Stimulated activated CD4-positive, alpha-beta T cell treated with anti-CD3 and anti-CD28 coated beads, Interleukin-4, amount 100 ng/mL, for 24 hours (primary cell): ENCODE measurements at places on chromosomes 5 and 9.

- DNase-seq, result no peak
Measured at GRCh38 chr9:130288926-130289690, 23.5 kb downstream of the HMCN2 start.

DNA sequence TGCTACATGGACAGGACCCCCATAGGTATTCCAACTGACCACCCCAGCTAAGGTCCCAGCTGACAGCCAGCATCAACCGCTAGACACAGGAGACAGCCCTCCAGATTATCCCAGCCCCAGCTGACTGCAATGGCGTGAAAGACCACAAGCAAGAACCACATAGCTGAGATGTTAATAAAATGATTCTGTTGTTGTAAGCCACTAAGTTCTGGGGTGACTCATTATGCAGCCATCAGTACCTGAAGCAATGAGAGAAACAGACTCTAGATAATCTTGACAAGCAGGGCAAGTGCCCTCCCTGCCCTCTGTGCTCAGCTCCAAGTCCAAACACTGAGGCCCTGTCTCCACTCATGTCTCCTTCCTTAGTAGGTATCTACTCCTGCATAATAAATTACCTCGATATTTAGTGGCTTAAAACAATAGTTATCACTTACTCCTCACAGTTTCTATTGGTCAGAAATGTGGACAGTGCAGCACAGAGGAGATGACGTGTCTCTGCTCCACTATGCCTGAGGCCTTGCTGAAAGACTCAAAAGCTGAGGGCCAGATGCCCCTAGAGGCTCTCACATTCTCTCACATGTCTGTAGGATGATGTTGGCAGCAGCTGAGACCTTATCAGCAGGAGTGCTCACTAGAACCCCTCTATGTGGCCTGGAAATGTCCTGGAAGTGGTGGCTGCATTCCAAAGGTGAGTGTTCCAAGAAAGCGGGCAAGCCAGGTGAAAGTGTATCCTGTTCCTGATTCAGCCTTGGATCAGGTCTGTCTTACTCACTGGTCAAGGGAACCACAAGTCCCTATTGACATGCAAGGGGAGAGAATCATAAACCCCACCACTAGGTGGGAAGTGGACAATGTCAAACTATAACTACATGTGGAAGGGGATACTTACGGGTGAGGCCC, 2.5 kb downstream of the MGAT1 start:
- DNase-seq, result no peak

DNA sequence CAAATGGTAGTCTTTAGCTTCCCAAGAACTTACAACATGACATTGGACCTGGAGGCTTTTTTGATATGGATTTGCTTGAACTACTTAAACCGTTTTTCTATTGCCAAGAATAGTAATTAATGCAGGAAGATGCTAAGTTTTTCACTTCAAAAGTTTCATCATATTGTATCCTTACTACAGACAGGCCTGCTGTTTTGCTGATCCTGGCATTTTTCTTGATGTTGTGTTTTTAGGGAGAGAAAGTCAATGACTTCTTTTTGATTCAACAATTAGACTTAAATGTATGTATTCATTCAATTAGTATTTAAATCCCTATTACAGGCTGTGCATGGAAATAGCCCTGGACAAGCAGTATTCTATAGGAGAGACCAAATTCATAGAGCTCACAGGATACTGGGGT, 172.7 kb downstream of the TRPM3 start:
- DNase-seq, result no peak

DNA sequence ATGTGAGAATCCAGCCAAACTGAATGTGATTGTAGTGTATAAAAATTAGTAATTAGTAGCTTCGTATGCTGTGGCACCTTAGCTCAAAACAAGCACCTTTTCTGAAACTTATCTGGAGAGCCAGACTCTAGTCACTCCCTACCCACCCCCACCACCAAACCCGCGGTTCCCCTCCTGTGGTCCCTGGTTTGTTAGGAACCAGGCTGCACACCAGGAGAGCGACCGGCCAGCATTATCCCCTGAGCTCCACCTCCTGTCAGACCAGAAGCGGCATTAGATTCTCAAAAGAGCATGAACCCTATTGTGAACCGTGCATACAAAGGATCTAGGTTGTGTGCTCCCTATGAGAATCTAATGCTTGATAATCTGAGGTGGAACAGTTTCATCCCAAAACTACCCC, 498.6 kb downstream of the CHSY3 start:
- DNase-seq, result no peak

GRCh38 chr5:169289520-169289919, 11.4 kb downstream of the SLIT3 start:
- DNase-seq, result no peak

DNA sequence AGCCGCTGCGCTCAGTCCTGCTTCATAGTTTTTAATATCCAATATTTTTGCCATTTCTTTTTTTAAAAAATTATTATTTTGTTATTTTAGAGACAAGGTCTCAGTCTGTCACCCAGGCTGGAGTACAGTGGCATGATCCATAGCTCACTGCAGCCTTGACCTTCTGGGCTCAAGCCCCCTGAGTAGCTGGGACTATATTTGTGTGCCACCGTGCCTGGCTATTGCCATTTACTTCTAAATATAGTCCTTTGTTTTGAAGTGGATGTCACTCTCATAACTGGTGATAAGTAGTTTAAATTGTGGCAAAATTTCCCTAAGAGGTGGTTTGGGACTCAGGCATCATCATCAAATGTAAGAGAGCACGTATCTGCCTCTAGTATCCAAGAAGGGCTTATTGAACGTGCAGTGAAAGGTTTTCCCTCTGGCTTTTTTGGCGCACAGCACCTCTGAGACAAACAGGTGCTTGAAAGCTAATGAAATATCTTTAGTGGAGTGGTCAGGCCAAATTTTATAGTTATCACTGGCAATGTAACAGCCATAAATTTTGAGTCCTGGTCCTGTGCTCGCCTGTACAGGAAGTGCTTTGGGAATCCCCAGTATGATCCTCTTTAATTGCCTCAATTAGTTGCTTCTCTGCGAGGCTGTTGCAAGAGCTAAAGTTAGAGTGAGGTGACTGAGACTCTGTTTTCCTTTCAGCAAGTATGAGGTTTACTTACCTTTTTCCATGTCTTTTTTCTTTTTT, 14.8 kb downstream of the STXBP1 start:
- no peak for DNase-seq

DNA sequence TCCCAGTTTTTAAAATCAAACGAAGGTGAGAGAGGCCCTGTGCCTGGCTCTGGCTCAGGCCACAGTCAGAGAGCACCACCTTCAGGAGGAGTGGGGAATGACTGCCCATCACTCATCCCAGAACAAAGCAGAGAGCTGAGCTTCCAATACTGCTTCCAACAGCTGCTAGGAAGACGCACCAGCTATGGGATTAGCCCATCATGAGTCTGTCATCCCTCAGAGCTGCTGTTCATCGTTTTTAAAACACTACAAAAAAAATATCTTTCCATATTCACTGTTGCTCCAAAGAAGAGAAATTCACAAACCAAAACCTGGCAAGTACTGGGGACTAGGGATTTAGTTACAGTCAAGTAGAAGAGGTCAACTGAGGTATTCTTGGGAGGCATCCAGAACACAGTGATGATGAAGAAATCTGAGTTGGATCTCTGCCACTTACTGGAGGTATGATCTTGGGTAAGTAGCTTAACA, 102.4 kb downstream of the CDK5RAP2 start:
- no peak for DNase-seq

DNA sequence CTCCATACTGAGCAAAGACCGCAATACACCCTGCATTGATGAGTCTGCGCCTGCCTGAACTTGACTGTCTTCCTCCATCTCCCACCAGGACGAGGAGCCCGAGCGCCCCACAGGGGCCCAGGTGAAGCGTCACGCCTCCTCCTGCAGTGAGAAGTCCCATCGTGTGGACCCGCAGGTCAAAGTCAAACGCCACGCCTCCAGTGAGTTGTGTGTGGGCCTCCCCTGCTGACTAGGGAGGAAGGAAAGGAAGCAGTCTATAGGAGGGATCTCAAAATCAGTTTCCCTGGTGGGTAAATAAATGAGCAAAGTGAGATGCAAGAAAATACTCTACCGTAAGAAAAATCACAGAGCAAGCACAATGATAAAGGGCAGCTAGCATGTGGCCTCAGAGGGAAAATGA, 22.8 kb upstream of the GRPEL2 start:
- DNase-seq, result no peak
